ENCODE measurements at places on chromosomes 3 and 15. TPM values are rescaled to one million over a fixed set of nuclear protein-coding genes. Genes with fewer than 3 reads are reported as not detected.
A peak's percentile ranks its signal among the peaks of the same experiment; 100 is the strongest.

DNA sequence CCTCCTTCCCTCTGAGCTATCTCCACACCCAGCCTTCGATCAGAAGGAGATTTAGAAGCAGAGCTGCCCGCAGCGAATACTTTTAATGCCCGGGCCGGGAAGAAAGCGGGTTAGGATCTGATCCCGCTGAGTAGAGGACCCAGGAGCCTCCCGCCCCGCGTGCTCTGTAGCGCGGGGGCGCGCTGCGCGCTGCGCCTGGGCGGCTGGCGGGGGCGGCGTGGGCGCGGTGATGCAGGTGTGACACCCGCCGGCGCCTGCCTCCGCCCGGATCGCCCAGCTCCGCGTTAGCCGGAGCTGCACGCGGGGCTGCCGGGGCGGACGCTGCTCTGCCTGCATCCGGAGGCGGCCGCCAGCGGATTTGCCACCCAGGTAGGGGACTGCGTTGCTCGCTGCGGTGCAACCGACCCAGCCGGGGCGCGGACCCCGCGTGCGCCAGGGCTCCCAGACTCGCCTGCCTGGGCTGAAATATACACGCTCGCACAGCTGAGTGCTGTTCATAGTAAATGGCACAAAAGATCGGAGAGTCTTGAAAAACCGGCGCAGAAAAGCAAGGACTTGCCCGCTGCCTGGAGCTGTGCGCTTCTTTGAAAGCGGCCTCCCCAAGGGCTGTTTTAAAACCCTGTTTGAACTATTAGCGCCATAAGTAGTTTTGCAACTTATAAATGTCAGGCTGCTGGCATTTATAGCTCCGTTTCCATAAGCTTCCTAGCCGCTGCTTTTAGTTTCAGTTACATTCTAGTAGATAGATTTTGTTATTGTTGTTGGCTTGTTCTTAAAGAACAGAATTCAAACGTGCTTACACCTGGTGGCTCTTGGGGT is at the start of gene SV2B:
TSS of gene SV2B (plus strand) at position 263 of the 819 bp plus-strand sequence. CDS start 126,007 bp downstream, outside the sequence.
- H3K27me3 ChIP-seq: peaks cover 9% of the 10 kb centered on the region
- peak within 1 kb of the TSS; percentile 48 for H3K4me3 ChIP-seq
- H3K36me3 ChIP-seq: no peaks in the 10 kb centered on the region
- peak; percentile 88 for DNase-seq

The DNAJA4 gene
- total RNA-seq: 30.4 TPM

The ACP3 gene
- total RNA-seq: 21.6 TPM

- DNase-seq: no peak
- no peaks in the 10 kb centered on the region for H3K4me1 ChIP-seq
- H3K36me3 ChIP-seq: no peaks in the 10 kb centered on the region
Observed at GRCh38 chr3:59064728-59065127, 14.9 kb upstream of the CFAP20DC start.

DNA sequence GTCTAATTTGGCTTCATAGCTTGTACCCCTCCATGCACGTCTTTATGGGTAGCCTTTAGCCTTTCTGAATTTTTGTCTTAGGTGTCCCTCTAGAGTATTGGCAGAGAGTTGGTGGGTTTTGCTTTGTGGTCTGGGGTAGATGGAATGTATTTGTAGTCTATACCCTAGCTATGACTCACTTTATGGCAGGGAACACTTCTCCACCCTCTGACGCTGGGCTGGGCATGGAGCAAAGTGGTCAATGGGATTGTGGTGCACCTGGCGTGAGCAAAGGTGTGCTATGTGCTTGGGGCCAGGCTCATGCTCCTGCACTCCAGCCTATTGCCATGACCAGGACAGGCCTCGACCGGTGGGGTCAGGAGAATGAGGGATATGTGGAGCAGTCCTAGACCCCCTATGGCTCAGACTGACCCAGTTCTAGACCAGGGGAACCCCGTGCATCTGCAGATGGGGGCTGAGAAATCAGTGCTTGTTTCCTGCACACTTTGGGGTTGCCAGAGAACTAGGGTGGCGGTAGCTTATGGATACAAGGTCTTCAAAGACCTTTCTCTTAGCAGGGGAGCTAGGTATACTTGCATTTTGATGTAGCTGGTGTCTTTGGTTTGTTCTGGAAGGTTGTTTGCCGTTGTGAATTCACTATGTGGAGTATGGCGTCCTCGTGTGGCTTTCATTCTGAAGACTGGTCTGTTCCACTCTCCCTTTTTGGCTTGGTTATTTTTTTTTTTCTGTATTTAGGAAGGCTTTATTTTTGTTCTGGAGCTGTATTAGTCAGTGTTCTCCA is 49.4 kb upstream of the RPL32 start:
- no peak for DNase-seq
- peaks cover 4% of the 10 kb centered on the region for H3K4me1 ChIP-seq
- no peak overlapping the region for H3K27ac ChIP-seq
- no peaks in the 10 kb centered on the region for H3K36me3 ChIP-seq
- no peaks in the 10 kb centered on the region for H3K27me3 ChIP-seq

The CELF6 gene
- total RNA-seq: 11.9 TPM

GRCh38 chr3:120113128-120114116 is 19.2 kb upstream of the GSK3B start:
- H3K27ac ChIP-seq: no peak overlapping the region
- H3K4me3 ChIP-seq: no peak overlapping the region
- no peaks in the 10 kb centered on the region for H3K36me3 ChIP-seq
- H3K27me3 ChIP-seq: no peaks in the 10 kb centered on the region

Measured in upper lobe of left lung (tissue), 6 donors.